ENCODE measurements at places on chromosomes 4 and X. TPM values are rescaled to one million over a fixed set of nuclear protein-coding genes. Genes with fewer than 3 reads are reported as not detected.
A peak's percentile ranks its signal among the peaks of the same experiment; 100 is the strongest.

DNA sequence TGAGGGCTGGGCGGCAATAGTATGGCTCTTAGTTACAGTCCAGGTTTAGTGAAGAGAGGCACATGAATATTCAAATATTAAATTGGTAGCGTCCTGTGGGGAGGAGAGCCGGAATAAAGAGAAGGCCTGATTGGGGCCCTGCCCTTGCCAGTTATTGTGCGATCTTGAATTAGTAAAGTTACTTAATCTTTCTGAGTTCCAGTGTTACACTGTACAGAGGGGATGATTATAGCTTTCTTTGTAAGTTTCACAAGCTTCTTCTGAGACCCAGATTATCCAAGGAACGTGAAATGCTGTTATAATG, 1.2 kb downstream of the METAP1 start:
- DNase-seq = no peak

GRCh38 chr4:71827826-71828225, 43.9 kb upstream of the GC start:
- DNase-seq = no peak

DNA sequence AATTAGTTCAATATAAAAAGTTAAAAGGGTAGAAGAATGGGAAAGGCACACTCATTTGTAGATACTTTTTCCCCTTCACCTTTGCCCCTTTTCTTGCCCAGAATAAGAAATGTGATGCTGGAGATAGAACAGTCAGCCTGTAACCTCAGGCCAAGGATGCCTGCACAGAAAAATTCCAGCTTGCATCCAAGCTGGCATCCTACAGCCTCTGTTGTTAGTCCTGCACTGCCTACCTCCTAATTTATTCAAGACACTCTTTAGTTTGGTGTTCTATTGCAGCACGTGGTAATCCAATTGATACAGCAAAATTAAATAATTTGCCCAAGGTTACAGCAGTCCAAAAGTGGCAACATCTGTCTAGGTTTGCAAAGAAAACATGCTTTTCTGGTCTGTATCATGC, 9.7 kb upstream of the USO1 start:
- no peak for DNase-seq

- DNase-seq = no peak
Measured at GRCh38 chrX:69079268-69079667, 86.0 kb downstream of the PJA1 start.

DNA sequence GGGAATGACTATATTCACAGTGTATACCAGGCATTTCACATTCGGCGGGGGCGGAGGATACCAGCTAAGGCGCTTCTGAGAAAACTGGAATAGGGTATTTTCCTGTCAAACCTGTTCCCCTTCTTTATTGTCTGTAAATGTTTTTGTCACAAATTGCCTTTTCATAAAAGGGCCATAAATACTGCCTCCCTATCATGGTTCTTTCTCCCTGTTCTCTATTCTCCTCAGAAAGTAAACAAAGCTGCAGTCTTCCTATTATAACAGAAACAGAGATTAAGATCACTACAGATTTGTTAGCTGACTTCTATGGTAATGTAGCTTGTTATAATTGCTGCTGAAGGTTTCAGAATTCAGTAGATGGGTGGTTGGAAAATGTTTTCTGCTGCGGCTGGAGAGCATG, 32.2 kb downstream of the MID2 start:
- DNase-seq = no peak

DNA sequence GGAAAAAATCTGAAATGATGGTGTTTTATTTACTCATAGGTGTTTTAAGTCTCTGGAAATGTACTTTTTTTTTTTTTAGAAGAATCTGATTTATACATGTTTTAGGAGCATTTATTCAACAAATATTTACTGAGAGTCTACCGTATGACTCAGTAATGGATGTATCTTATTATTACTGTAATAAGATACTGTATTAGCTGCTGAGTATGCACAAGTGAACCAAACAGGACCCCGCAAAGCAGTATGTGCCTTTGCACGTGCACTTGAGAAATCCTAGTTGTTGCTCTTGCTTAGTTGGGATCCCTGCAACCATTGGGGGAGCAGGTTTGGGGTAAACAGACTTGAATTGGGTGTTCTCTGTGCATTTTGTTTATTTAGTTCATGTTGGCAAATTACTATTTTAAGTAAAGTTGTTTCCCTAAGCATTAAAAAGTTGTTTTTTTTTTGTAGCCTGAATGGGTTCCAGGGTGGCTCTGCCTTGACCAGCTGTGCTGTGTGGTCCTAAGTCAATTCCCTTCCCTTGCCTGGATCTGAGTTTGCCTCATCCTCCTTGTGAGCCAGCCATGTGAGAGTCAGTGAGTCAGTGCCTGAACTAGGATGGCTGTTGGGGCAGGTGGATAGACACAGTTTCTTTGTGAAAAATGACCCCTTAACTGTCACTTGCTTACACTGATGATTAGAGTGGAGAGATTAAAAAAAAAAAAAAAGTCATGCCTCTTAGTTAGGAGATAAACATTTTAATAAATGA, 27.7 kb downstream of the DCUN1D4 start:
- no peak for DNase-seq

DNA sequence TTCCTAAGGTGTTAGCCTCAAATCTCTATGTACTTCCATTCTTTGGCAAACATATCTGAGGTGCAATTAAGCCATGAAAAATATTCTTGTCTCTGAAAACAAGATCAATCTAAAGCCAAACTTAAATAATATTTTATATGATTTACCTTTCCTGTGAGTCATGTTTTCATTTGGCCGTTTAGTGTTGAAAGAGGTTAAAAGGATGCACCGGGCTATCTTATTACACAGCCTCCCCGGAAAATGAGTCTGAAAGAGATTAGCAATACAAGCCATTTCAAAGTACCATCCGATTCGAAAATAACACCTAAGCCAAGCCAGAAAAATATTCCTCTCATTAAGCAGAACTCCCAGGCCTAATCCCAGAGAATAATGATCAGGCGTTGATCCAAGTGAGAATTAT, 161.5 kb upstream of the EPHA5 start:
- no peak for DNase-seq

DNA sequence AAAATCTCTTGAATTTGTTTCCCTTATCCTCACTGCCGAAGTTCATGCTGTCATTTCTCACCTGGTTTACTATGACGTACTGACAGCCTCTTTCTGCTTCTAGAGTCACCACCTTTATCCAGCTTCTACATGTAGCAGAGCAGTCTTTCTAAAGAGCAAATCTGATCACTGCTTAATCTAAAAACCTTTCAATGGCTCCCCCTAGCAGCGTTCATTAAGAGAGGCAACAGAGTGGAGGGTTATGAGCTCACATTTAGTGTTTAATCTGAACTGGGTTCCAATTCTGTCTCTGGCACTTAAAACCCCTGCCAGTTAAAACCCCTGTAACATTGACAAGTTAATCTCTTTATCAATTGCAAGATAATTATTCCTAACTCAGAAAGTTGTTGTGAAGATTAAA, 4.4 kb downstream of the RBPJ start:
- peak; percentile 46 for DNase-seq

DNA sequence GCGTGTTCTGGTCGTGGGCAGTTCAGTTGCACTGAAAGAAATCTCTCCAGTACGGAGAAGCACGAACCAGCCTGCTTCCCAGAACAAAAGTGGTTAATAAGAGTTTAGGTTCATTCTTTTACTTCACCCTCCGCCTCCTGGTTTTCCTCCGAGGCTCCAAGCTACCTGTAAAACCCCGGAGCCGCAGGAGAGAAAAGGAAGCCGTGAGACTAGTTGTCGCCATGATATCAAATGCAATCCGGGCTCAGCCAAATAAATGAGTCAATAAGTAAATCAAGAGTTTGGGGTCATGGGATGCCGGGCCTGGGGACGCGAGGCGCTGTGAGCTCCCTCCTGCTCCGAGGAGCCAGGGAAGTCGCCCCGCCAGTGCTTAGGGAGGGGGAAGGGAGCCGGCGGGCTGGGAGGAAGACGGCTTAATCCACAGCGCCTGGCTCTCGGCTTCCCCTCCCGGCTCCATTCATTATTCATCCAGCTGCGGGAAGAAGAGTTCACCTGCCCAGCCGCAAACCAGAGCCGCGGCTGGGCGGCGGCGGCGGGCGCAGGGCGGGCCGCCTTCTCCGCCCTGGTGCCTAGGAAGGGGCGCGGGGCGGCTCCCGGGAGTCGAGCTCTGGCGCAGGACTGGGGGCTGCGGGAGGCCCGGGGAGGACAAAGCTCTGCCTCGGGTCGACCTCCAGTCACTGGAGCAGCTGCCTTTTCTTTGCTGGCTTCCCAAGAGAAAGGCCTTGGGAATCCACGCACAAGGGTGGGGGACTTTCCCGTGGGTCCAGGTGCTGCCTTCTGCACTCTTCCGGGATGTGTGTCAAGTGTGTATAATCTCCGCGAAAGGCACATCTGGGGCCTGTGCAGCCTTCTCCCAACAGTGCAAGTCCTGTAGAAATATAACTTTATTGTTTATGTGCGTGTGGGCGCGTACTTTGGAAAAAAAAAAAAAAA, 1.7 kb downstream of the FRAS1 start:
- peak; percentile 32 for DNase-seq

DNA sequence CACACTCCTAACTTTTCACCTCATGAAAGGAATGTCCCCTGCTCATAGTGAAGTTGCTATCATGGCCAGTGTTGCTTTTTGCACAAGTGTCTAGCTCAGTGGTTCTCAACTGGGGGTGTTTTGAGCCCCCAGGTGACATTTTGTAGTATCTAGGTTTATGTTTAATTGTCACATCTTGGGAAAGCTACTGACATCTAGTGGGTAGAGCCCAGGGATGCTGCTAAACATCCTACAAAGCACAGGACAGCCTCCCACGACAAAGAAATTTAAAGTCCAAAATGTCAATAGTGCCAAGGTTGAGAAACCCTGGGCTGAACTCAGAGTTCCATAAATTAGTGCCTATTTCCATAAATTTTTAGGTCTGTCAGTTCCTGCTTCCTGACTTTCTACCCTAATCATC, 70.7 kb upstream of the HCCS start:
- DNase-seq = no peak

- no peak for DNase-seq
Measured at GRCh38 chr4:98573791-98574190, 84.6 kb downstream of the TSPAN5 start.

- no peak for DNase-seq
Measured at GRCh38 chr4:114192854-114193253, 213.4 kb upstream of the ARSJ start.

DNA sequence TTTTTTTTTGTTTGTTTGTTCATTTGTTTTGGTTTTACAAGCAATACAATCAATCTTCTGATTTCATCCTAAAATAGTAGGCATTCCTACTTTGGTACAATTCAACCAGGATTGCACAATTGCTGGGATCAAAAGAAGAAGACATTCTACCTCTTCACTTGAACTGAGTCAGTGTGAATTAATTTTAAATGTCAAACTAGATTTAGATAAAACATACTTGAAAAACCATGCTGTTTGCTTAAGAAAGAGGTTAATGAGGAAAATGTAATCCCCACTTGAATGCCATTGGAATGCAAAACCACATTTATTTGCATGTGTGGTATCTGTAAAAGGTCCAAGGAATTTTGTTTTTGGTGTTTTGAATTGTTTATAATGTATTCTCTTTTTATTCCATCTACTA, 40.5 kb downstream of the HAND2 start:
- DNase-seq = no peak

- no peak for DNase-seq
Measured at GRCh38 chr4:176882206-176882605, 89.5 kb upstream of the VEGFC start.

GRCh38 chr4:183905081-183905592, at the start of gene STOX2:
STOX2 (plus strand) TSS chr4:183905307; CDS start chr4:183906791, 1,484 bp downstream.
- peak; percentile 34 for DNase-seq

- DNase-seq = no peak
Measured at GRCh38 chr4:58602731-58603359, 1492.7 kb upstream of the IGFBP7 start.

- DNase-seq = no peak
Measured at GRCh38 chrX:14363728-14364127, 165.6 kb upstream of the GLRA2 start.

DNA sequence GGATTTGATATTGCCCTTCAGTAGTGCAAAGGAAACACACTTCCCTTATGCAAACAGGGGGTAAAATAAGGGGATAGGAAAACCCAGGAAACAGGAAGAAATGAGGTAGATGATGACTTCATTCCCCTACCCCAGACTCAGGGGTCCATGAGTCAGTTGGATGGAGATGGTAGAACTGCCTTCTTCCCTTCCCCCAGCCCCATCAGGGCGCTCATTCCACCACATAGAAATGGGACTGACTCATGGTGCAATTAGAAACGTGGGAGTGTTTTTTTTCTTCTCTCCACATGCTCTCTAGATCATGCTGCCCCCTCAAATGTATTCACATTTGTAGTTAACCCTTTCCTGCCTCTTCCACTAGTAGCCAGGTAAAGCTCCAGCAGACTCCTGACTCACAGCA, 23.1 kb upstream of the ARMCX2 start:
- no peak for DNase-seq

- DNase-seq = peak; percentile 92
Measured at GRCh38 chrX:12984603-12985319, 9.9 kb downstream of the TMSB4X start.

- peak; percentile 47 for DNase-seq
Measured at GRCh38 chrX:136259543-136259942, 8.3 kb upstream of the MAP7D3 start.

DNA sequence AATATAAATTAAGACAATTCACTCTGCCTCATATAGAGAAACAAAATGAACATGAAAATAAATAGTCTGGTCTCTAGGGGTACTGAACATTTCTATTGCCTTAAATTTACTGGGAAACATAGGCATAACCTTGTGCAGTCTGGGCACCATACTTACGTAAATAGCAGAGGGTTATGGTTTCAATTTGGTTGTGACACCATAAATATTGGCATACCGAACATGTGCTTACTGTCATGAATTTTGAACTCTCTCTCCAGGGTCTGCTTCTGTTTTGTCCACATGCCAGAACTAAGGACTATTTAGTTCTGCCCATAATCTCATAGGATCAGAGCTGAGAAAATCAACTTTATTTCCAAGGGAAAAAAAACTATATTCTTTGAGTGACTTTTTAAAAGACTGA, 17.6 kb downstream of the PDGFC start:
- DNase-seq = no peak

GRCh38 chr4:157389741-157390140, 169.2 kb downstream of the GRIA2 start:
- DNase-seq = no peak

DNA sequence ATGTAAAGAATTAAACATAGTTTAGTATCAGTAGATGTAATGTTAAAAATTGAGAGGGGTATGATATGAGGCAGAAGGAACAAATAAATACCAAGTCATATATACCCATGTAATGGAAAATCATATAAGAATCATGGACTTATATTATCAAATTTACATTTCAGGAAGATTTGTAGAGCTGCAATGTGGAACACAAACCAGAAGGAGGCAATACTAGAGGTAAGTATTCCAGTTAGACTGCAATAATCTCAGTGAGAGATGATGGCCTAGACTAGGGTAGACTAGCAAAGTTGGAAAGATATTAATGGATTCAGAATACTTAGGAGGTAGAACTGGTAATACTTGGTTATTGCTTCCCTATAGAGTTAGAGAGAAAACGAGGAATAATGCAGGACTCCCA, 603.0 kb upstream of the KLHL4 start:
- no peak for DNase-seq

GRCh38 chrX:70254063-70254400, 6.0 kb downstream of the P2RY4 start:
- no peak for DNase-seq

Gene HGFAC
- total RNA-seq = not detected

Gene TTC29
- under 0.01 TPM for total RNA-seq

Gene DCX
- not detected for total RNA-seq

Gene DMRTC1
- total RNA-seq = not detected

Gene SYN1
- under 0.01 TPM for total RNA-seq

Gene MAGEE1
- 0.44 TPM for total RNA-seq

Gene FGF13
- total RNA-seq = 46.0 TPM

Data from lung microvascular endothelial cell (primary cell).